ENCODE measurements at places on chromosomes 5 and 9. TPM values are rescaled to one million over a fixed set of nuclear protein-coding genes. Genes with fewer than 3 reads are reported as not detected.

The SKP2 gene
- total RNA-seq, result 93.8 TPM

The PAPPA gene
- total RNA-seq, result 3.2 TPM

The CD180 gene
- total RNA-seq, result not detected

The COL15A1 gene
- 51.0 TPM for total RNA-seq

The GFI1B gene
- not detected for total RNA-seq

The ARID3C gene
- total RNA-seq, result not detected

The LHX3 gene
- not detected for total RNA-seq

- H3K27me3 ChIP-seq, result no peaks in the 10 kb centered on the region
- H3K4me3 ChIP-seq, result no peak overlapping the region
- no peak overlapping the region for H3K27ac ChIP-seq
- no peak for DNase-seq
- H3K4me1 ChIP-seq, result peaks cover 5% of the 10 kb centered on the region
Measured at GRCh38 chr5:143874312-143874711, 62.4 kb downstream of the HMHB1 start.

DNA sequence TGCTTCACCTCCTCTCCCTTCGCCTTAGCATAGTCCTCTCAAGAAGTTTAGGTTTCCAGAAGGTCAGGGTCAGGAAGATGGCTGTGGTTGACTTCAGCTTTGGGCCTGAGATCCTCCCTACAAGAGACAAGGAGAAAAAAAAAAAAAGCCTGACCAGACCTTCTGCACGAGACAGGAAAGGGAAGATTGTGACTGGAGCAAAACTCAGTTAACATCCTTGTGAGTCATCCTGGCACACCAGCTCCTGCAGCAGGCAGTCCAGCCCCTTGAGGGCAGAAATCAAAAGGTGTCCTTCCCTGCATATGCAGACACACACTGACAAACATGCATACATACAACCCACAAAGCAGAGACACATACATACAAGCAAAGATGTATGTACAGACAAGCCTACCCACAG lies 18.0 kb upstream of the ENHO start:
- no peak for DNase-seq
- no peak overlapping the region for H3K27ac ChIP-seq
- no peaks in the 10 kb centered on the region for H3K4me1 ChIP-seq
- H3K36me3 ChIP-seq, result no peaks in the 10 kb centered on the region

DNA sequence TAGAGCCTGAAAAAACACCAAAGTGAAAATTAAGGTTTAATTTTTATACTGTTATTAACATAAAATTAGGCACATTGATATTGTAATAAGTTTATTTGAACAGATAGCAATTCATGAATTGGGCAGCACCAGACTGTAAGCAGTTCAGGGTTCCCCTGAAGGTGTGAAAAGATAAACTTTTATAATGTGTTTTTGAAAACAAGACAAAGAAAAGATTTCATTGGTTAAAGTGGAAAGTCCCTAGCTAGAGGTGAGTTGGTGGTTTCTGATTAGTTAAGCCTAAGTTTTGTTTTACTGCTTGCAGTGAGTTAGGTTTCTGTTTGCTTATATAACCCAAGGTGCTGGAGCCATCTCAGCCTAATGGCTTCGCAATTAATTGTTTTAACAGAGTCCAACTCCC lies 96.5 kb upstream of the RPS23 start:
- peaks cover 5% of the 10 kb centered on the region for H3K4me1 ChIP-seq
- no peak overlapping the region for H3K4me3 ChIP-seq
- DNase-seq, result no peak
- no peak overlapping the region for H3K27ac ChIP-seq

GRCh38 chr5:154524181-154524580 lies 46.2 kb upstream of the HAND1 start:
- no peak for DNase-seq
- no peak overlapping the region for H3K4me3 ChIP-seq
- H3K36me3 ChIP-seq, result no peaks in the 10 kb centered on the region
- peak overlapping the region; percentile 94 for H3K27ac ChIP-seq

DNA sequence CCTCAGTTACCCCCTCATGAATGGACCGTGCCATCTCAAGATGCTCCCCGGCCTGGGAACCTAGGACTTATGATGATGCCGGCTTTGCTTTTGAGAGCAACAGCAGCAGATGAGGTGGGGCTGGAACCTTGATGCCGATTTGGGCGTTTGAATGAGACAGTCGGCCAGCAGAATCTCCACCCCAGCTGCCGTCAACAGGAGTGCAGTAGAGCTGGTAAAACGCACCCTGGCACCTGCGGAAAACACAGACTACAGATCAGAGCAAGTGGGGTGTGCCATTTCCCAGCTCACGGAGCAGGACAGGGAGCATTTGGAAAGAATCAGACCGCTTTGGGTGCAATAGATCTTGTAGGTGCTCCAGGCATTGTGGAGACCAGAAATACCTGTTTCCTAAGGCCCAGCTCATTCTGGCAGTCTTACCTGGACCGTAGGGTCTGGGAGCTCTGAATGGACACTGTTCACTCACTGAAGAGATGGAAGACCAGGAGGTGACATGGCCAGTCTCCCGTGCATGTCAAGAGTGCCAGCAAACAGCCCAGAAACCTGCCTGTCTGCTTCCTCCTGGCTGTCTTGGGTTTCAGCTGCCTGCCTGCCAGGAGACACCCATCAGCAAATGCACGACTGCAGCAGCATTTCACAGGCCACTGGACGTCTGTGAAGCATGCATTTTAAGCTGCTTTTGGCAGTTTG lies 317.7 kb upstream of the IRX4 start:
- peaks cover 6% of the 10 kb centered on the region for H3K4me1 ChIP-seq
- H3K36me3 ChIP-seq, result no peaks in the 10 kb centered on the region
- H3K27ac ChIP-seq, result no peak overlapping the region
- DNase-seq, result no peak

- no peak overlapping the region for H3K4me3 ChIP-seq
- no peaks in the 10 kb centered on the region for H3K27me3 ChIP-seq
- H3K36me3 ChIP-seq, result no peaks in the 10 kb centered on the region
- DNase-seq, result no peak
Measured at GRCh38 chr5:82734347-82734746, 342.8 kb downstream of the TMEM167A start.

GRCh38 chr9:20480249-20480648 lies 142.1 kb downstream of the MLLT3 start:
- no peaks in the 10 kb centered on the region for H3K27me3 ChIP-seq
- H3K27ac ChIP-seq, result no peak overlapping the region
- peaks cover 49% of the 10 kb centered on the region for H3K4me1 ChIP-seq

DNA sequence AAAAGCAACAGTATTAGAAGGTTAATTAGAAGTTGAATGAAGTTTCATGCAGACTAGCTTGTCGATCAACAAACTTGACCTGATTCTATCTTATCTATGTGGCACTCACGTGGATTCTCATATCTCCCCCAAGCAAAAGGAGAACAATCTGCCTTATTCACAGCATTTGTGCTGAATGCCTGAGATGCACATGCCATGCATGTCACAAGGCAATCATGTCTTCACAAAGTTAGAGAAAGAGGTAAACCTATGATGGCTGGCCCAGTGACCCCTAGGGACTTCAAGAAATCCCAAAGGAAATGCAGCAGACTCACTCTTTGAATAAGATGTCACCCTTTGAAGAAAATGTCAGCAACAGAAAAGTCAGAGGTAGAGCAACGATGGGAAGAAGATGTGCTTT lies 17.6 kb upstream of the SHOC1 start:
- no peak overlapping the region for H3K4me3 ChIP-seq
- H3K27ac ChIP-seq, result no peak overlapping the region
- DNase-seq, result no peak

DNA sequence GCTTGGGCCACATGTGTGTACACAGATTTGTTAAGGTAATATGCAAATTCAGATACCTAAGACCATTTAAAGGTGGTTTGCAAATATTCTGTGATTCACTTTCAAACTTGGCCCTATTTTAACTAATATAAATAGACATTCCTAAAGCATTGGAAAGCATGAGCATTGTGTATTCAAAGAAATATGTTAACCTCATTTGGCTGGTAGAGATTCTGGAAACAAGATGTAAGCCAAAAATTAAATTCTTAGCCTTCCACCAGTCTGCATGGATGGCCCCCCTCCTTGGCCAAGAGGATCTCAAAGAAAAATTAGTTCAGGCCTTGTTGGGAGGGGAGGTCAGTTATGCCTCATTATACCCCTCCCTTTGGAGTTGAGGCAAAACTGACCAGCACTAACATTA lies 38.7 kb upstream of the C6 start:
- H3K4me3 ChIP-seq, result no peak overlapping the region
- no peak for DNase-seq

DNA sequence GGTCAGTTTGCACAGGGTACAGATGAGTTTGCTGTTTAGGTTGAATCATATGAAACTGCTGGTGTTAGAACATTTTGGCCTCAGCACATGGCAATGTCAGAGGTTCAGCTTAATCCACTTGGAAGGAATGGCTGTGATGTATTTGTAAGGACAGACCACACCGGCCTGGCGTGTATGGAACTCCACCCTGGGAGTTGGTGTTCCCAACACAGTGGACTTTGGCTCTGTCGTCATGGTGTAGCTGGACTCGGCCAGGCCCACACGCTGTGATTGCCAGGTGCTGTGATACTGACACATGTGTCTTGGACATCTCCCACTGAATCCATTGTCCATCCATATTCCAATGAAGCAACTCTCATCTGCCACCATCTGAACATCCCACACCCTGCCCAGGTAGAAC lies 90.3 kb downstream of the ZNF618 start:
- no peaks in the 10 kb centered on the region for H3K27me3 ChIP-seq
- no peak for DNase-seq

DNA sequence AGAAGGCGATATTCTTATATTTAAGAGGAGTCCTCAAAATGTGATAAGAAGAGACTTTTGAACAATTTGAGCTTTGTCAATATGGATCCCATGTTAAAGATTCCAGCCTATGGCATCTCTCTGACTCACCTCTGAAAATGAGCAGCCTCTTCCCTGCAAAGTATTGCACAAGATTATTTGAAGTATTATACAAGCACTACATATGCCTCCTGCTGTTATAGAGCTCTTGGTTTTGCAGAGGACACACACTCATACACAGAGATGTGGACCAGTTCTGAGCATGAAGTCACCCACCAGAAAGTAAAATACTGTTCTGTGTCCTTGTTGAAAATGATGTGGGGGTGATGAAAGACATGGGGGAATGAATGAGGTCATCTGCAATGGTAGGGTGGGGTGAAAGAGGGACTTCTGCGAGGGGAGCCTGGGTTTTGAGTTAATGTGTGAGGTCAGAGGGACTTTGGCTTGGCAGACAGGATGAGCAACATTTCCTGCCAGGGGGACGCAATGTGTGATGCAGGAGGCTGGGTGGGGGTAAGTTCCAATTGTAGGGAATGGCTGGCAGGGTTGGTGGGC lies 25.8 kb downstream of the FBXL7 start:
- H3K27ac ChIP-seq, result no peak overlapping the region
- H3K27me3 ChIP-seq, result no peaks in the 10 kb centered on the region
- H3K4me3 ChIP-seq, result no peak overlapping the region
- peaks cover 33% of the 10 kb centered on the region for H3K4me1 ChIP-seq
- no peak for DNase-seq
- H3K36me3 ChIP-seq, result peaks cover 24% of the 10 kb centered on the region

DNA sequence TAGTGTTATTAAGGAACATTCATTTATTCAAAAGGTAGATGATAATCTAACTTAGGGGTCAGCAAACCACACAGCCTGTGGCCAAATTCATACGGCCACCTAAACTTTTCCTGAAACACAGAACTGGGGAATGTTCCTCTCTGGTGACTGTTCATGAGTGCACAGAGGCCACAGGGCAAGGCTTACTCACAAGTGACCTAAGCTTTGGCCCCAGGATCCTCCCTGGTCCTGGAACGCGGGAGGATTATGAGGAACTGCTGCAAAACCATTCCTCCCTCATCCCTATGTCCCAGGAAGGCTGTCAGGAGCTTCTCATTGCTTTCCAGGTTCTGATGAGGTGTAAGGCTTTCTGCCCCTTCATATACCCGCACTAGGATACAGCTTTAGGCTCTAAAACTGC lies 397.6 kb downstream of the SEMA5A start:
- no peak overlapping the region for H3K27ac ChIP-seq
- H3K4me3 ChIP-seq, result no peak overlapping the region
- no peak for DNase-seq
- H3K4me1 ChIP-seq, result peaks cover 8% of the 10 kb centered on the region
- H3K27me3 ChIP-seq, result no peaks in the 10 kb centered on the region

- H3K27ac ChIP-seq, result peak overlapping the region; percentile 77
- no peak overlapping the region for H3K4me3 ChIP-seq
- no peaks in the 10 kb centered on the region for H3K36me3 ChIP-seq
Measured at GRCh38 chr9:129458663-129459546, 162.0 kb downstream of the C9orf50 start.

- peaks cover 12% of the 10 kb centered on the region for H3K4me1 ChIP-seq
- no peaks in the 10 kb centered on the region for H3K27me3 ChIP-seq
- no peak overlapping the region for H3K4me3 ChIP-seq
- H3K36me3 ChIP-seq, result no peaks in the 10 kb centered on the region
Measured at GRCh38 chr5:126695091-126695490, 81.8 kb upstream of the LMNB1 start.

- H3K36me3 ChIP-seq, result peaks cover 29% of the 10 kb centered on the region
- no peak overlapping the region for H3K4me3 ChIP-seq
- peaks cover 12% of the 10 kb centered on the region for H3K4me1 ChIP-seq
- H3K27me3 ChIP-seq, result no peaks in the 10 kb centered on the region
- H3K27ac ChIP-seq, result peak overlapping the region; percentile 68
- no peak for DNase-seq
Measured at GRCh38 chr9:131432597-131433301, 38.9 kb downstream of the PRRC2B start.

DNA sequence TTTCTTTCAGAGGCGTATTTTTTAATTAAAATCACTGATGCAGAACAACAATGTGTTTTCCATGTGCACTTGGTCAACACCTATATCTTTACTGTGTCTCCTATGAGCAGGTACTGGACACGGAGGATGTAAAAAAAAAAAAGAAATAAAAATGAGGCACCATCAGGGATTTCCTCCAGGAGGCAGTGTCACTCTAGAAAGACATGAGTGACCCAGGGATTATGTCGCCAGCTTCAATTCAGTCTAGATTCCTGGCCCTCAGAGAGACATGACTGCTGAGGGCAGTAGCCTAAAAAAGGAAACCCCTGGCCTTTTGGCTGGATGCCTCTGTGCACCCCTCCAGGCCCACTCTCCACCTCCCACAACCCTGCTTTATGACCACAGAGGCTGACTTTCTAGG lies 18.3 kb upstream of the IL33 start:
- H3K4me3 ChIP-seq, result no peak overlapping the region
- peaks cover 18% of the 10 kb centered on the region for H3K27me3 ChIP-seq
- H3K4me1 ChIP-seq, result no peaks in the 10 kb centered on the region
- no peak overlapping the region for H3K27ac ChIP-seq

GRCh38 chr9:121885345-121885901 lies 207.7 kb downstream of the TTLL11 start:
- peaks cover 8% of the 10 kb centered on the region for H3K27me3 ChIP-seq
- H3K4me1 ChIP-seq, result peaks cover 14% of the 10 kb centered on the region

- no peak for DNase-seq
- H3K4me1 ChIP-seq, result peaks cover 10% of the 10 kb centered on the region
- no peak overlapping the region for H3K4me3 ChIP-seq
- no peaks in the 10 kb centered on the region for H3K27me3 ChIP-seq
Measured at GRCh38 chr9:82124090-82124489, 135.5 kb downstream of the SPATA31D1 start.

- H3K4me3 ChIP-seq, result no peak overlapping the region
- peaks cover 38% of the 10 kb centered on the region for H3K36me3 ChIP-seq
- no peak overlapping the region for H3K27ac ChIP-seq
- H3K4me1 ChIP-seq, result no peaks in the 10 kb centered on the region
- H3K27me3 ChIP-seq, result no peaks in the 10 kb centered on the region
- DNase-seq, result no peak
Measured at GRCh38 chr9:127253446-127253845, 11.1 kb upstream of the GARNL3 start.

- DNase-seq, result no peak
- peak overlapping the region; percentile 96 for H3K27ac ChIP-seq
- peak overlapping the region; percentile 89 for H3K4me3 ChIP-seq
- H3K36me3 ChIP-seq, result peaks cover 7% of the 10 kb centered on the region
Measured at GRCh38 chr9:36191686-36192085, 965 bp downstream of the CLTA start.

Measured in mesothelial cell of epicardium (in vitro differentiated cells).